Activated naive CD4-positive, alpha-beta T cell (primary cell): ENCODE measurements at places on chromosomes 12 and 14.

DNA sequence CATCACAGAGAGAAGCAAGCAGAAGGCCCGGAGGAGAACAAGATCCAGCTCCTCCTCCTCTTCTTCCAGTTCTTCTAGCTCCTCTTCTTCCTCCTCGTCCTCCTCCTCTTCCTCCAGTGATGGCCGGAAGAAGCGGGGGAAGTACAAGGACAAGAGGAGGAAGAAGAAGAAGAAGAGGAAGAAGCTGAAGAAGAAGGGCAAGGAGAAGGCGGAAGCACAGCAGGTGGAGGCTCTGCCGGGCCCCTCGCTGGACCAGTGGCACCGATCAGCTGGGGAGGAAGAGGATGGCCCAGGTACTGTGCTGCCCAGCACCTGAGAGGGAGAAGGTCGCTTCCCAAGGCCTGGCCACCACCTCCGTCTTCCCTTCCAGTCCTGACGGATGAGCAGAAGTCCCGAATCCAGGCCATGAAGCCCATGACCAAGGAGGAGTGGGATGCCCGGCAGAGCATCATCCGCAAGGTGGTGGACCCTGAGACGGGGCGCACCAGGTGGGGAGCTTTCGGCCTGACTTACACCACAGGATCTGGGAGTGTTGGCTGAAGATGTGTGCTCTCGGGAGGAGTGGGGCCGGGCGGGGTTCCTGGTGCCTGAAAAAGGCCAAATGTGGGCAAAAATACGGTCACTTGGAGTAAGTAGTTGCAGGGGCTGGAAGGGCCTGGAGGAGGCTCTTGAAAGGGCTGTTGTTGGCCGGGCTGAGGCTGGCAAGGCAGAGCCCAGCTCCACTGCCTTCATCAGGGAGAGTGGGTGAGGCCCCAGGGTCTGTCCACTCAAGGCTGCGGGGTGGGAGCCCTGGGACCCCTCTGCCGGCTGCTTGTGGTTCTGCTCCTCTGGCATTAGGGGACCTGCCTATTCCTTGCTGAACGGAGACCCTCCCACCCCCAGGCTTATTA is 1.4 kb downstream of the ARL6IP4 start:
- no peak for DNase-seq

- no peak for DNase-seq
These were observed 12.0 kb downstream of the ADGRD1 start for GRCh38 chr12:130965668-130966067.

- no peak for DNase-seq
These were observed 44.1 kb downstream of the HRK start for GRCh38 chr12:116837097-116837496.

GRCh38 chr12:11891346-11891745 is 179.4 kb upstream of the BCL2L14 start:
- no peak for DNase-seq

GRCh38 chr12:49985981-49986380 is 13.2 kb downstream of the AQP6 start:
- no peak for DNase-seq

- DNase-seq: no peak
These were observed 40.3 kb downstream of the CFAP251 start for GRCh38 chr12:121958541-121959240.

DNA sequence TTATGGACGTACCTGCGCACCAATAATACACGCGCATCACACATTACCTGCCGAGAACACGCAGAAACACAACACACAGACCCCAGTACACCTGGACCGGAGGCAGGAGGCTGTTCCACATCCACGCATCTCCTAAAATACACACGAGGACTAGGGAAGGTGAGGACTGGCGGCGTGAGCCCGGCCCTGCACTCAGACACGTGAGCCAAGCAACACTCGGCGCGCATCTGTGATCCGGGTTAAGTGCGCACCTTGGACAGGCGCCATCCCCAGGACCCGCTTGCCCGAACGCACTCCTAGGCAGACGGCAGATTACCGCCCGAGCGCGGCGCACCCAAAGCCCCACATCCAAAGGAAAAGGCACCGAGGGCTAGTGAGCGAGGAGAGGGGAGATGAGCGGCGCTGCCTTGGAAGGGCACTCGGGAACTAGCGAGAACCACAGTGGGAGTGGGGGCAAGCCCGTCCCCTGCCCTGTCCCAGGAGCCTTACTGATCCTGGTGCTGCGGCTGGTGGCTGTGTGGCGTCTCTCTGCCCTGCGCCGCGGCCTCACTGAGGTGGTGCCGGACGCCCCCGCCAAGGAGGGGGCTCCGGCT is 417 bp downstream of the GLS2 start:
- DNase-seq: no peak

DNA sequence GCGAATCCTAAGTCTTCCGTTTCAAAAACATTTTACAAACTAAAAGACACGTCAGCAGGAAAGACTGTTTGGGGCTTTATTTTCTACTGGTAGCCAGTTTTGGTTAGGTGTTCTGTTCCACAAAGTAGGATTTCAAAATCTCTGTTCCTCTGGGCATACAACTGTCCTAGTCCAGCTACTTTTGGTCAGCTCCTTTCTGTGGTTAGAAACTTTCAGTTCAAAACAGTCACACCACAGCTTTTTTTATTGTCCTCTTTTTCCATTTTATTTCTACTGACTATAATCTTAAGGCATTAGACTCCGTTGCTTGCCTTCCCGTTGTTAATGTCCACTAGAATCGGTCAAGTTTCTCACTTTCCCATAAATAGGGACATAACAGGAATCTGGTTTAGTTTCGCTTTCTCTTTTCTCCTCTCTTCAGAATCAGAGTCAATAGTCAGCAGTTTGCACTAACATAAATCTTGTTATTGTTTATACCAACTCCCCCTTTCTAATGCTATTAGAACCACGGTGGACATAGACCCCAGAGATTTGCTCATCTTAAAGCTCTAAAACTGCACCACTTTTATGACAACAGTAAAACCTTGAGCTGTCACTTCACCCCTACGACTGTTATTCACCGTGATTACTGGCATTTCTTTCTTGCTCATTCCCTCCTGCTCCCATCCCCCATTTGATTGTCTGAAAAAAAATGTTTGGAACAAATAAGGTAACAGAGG is 41.5 kb upstream of the NPAS3 start:
- DNase-seq: no peak

DNA sequence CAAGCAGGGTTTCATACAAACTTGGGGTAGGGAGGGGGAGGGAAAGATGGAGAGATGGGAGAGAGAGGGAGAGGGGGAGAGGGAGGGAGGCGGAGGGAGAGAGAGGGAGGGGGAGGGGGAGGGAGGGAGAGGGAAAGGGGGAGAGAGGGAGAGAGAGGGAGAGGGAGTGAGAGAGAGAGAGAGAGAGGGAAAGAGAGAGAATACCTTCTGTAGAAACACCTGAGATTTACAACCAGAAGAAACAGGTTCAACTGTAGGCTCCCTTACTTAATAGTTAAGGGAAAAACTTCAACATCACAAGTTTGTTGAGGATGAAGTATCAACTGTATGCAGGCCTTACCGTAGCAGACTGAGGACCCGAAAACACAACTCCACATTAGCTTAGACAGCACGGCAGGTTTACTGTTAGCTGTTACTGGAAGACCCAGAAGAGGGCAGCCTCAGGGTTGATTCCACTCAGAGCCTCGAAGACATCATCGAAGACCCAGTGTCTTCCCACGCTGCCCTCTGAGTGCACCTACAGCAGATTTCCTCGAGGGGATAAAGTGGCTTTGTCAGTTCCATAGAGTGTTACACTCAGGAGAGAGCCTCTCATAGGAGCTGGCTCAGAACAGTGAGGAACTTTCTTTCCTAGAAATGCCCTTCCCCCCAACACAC is 72.4 kb downstream of the NT5DC3 start:
- DNase-seq: no peak

DNA sequence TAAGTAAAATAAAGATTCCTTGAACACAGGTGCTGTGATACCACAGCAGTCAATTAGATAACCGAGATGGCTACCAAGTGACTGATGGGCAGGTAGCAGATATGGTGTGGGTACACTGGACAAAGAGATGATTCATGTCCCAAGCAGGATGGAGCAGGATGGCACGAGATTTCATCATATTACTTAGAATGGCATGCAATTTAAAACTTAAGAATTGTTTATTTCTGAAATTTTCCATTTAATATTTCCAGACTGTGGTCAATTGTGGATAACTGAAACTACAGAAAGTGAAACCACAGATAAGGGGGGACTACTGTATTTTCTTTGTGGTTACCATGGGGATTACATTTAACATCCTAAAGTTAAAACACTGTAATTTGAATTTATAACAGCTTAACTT is 7.5 kb upstream of the ZFP36L1 start:
- DNase-seq: no peak

- no peak for DNase-seq
These were observed 28.3 kb downstream of the OAS2 start for GRCh38 chr12:113006641-113007040.

GRCh38 chr12:27008081-27008480 is 6.1 kb downstream of the TM7SF3 start:
- DNase-seq: no peak

GRCh38 chr12:11830307-11830801 is 180.9 kb downstream of the ETV6 start:
- DNase-seq: no peak

GRCh38 chr12:114901316-114901715 is 217.3 kb upstream of the TBX3 start:
- no peak for DNase-seq

- no peak for DNase-seq
These were observed 1538.3 kb upstream of the SEL1L start for GRCh38 chr14:83071888-83072501.

DNA sequence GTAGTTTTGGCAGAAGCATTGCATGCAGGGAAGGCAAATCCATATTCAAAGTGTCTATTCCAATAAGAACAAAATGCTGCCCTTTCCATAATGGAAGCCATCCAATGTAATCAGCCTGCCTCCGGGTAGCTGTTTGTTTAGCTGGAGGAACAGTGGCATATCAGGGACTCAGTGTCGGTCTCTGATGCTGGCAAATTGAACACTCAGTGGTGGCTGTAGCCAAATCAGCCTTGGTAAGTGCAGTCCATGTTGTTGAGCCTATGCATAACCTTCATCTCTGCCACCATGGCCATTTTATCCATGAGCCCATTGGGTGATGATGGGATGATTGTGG is 147.8 kb upstream of the MAX start:
- no peak for DNase-seq

- no peak for DNase-seq
These were observed 225.4 kb upstream of the PDE3A start for GRCh38 chr12:20142956-20143355.

DNA sequence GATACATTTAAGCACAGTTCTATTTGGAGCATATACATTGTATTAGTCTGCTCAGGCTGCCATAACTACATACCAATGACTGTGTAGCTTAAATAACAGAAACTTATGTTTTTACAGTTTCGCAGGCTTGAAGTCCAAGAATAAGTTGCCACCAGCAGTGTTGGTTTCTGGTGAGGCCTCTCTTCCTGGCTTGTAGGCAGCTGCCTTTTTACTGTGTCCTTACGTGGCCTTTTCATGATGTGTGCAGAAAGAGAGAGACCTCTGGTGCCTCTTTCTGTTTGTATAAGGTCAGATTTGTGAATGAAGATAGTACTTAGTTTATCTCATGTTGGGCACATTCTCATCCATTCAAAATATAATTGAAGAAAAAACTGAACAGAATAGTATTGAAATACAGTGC is 636.6 kb downstream of the FLRT2 start:
- no peak for DNase-seq

- no peak for DNase-seq
These were observed 60.3 kb downstream of the NUAK1 start for GRCh38 chr12:106078358-106079010.

DNA sequence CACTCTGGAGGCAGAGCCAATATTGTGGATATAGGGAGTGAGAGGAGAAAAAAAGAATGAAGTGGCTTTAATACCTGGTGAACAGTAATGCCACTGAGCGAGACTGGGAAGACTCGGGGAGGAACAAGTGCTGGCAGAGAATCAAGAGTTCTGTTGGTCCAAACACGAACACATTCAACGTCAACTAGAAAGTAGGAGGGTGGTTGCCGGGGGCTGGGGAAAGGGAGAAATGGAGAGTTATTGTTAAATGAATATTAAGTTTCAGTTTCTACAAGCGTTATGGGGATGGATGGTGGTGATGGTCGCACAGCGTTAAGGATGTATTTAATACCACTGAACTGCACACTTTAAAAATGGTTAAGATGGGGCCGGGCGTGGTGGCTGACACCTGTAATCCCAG is 2.8 kb downstream of the SPRING1 start:
- no peak for DNase-seq

DNA sequence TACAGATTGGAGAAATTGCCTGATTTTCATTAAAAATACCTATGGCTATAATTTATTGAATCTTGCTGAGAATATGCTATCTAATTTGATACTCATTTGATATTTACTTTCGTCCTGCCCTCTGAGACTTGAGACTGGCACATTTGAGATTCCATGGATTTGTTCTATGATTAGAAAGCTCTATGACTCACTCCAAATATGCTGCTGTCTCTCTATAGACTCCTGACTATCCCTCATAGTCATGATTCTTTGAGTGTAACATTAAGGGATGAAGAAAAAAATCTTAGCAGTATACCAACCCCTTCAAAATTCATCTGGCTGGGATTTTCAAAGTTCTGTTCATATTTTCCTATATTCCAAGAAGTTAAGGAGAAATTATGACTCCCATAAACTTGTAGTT is 191.9 kb downstream of the LRIG3 start:
- no peak for DNase-seq

GRCh38 chr12:8145754-8146441 is 10.9 kb upstream of the ZNF705A start:
- no peak for DNase-seq

DNA sequence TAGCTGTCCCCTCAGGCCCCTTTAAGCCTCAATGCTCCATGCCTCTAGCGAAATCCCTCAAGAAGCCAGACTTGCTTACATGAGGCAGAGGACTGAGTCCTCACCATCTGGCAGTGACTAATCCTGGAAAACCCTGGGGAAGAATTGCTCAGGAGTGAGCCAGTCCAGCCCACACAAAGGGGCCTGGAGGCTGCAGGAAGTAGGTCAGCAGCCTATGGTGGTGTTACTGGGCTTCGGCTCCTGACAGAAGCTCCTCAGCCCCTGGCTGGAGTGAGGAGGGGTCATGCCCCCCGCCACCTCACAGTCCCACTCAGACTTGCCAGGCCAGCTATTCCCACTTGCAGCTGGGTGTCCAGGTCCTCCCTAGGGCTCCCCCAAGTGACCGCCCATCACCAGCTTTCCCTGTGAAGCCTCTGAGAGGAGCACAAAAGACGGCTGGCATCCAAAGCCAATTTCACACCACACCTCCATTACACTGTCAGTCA is 250.5 kb downstream of the DPF3 start:
- no peak for DNase-seq

GRCh38 chr14:69688299-69688649 is 76.9 kb downstream of the SUSD6 start:
- no peak for DNase-seq

DNA sequence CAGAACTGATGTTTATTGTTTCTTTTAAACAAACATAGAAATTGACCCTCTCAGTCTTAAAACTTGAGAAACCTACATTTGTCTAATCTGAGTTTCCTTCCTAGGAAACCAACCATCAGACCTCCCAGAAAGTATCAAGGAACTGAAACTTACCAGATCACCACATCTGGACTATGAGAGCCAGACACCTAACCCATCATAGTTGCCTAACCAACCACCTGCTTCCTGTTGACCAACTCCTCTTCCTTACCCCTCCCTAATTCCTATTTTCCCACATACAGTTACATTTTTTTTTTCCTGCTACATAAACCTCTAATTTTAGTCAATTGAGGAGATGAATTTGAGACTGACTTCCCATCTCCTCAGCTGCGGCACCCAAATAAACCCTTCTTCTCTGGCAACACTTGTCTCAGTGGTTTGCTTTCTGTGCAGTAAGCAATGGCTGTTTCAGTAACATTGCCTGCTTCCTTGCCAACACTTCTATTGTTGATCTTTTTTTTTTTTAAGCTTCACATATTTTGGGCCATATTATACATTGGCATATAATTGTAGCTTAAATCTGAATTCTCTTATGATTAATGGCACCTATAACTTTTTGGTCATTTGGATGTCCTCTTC is 34.3 kb downstream of the KLRD1 start:
- DNase-seq: no peak
